Thoracic aorta (tissue), 2 donors: ENCODE measurements at places on chromosomes 2 and 18.

DNA sequence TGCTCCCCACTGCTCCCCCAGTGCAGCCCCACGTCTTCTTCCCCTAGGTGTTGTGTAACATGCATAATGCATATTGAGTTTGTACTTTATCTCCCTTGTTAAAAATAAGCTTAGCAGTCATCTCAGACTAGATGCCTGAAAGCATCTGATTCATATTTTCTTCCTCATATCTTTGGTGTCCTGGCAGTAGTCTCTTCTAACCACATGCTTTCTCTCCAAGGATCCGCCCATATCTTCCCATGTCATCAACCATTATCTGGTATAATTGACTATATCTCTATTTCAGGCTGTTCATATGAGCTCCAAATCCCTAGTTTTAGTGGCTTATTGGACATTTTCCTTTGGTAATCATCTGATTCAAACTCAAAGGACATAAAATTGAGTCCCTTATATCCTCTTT lies 426.3 kb downstream of the LRP1B start:
- no peak for DNase-seq

DNA sequence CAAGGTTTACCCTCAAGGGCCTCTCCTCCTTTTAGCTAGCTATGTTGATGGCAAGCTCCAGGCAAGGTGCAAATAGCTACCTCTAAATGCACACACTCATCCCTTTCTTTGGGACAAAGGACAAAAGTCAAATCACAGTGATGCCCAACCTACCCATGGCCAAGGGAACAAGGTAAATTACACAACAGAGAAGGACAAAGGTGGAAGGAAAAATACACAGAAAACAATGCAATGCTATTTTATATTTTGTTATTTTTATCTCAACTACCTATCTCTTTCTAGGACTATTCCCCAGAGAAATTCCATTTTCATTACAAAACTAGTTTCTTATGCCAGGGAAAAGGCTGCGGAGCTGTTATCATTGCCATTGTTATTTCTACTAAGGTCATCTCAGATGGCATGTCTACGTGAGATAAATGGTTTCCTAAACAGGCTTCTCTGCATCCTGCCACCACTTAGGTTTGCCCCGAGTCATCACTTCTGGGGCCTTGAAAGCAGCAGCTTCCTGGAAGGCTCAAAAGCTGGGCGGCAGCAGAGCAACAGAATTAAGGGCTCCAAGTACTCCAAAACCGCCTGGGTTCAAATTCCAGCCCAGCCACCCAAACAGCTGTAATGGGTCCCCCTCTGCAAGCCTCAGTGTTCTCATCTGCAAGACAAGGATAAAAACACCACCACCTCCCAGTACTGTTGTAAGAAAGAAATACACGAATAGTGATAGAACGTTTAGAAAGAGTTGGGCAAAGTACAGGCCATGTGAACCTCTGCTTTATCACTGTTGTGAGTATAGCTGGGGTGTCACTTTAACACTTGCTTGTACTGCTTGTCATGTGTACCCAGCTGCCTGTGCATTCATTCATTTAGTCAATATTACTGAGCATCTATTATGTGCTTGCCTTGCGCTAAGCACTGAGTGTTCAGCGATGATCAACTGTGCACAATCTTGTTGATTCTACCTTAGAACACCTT lies 20.9 kb downstream of the BCL2 start:
- DNase-seq: no peak

- DNase-seq: no peak
Observed at GRCh38 chr2:229431327-229431954, 160.4 kb upstream of the PID1 start.

GRCh38 chr18:13265911-13266217 lies 47.3 kb downstream of the LDLRAD4 start:
- DNase-seq: no peak

GRCh38 chr2:72414137-72414760 lies 266.6 kb upstream of the CYP26B1 start:
- no peak for DNase-seq

- DNase-seq: no peak
Observed at GRCh38 chr18:3007491-3007890, 5.5 kb downstream of the LPIN2 start.

DNA sequence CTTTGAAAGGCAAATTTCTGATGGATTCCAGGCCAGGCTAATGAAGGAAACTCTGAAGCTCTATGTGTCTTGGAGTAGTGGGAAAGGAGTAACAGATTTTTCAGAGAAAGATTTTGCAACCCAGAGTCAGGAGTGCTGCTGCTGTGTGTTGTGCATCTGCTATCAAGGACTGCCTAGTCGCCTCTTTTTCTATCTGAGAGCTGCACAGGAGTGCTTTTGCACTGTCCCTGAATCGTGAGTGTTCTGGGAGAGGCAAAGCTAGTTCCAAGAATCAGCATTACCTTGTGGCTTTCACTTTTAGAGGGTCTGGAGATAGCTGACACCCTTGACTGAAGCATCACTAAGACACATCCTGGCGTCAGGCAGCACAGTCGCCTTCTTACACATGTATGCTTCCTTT lies 336.4 kb downstream of the PARD3B start:
- no peak for DNase-seq

DNA sequence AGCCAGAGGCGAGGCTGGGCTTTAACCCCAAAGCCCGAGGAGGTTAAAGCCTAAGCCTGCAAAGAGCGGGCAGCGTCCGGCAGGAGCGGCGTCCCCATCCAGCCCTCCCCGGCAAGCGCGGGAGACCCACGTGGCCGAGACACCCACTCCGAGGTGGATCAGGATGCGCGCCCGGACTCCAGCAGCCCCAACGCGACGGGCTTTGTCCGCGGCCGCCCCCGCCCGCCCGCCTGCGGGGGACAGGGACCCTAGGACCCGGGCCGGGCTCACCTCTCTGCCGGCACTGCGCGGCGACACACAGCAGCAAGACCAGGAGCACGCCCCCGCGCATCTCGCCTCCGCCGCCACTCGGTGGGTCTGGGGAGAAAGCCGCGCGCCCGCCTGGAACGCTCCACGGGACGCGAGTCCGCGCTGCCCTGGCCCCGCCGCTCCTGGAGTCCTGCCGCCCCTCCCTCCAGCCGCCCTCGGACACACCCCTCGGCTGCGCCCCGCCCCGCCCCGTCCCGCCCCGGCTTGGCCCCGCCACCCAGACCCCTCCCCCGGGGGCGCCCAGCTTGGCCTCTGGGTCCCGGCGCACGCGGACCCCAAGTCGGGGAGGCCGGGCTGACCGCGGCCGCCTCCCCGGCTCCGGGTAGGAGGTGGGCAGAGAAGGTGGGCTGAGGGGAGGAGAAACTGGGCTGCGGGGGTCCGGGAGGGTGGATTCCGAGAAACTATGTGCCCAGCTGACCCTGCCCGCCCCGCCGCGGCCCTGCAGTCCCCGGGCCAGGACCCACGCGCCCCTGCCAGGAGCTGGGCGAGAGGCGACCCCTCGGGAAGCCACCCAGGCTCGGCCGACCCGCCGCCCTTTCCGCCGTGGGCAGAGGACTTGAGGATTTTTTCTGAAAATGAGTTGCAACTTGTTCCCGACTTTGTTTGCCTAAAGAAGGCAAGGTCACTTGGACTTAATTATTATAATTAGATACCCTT lies at the start of gene LAMA1:
TSS of gene LAMA1 (minus strand) at position 408 of the 966 bp plus-strand sequence. CDS start at position 331, 77 bp downstream.
- no peak for DNase-seq

GRCh38 chr2:224658780-224659405 lies 57.3 kb downstream of the CCDC195 start:
- no peak for DNase-seq

- no peak for DNase-seq
Observed at GRCh38 chr2:162153608-162154224, 1.7 kb upstream of the GCG start.

GRCh38 chr2:217478831-217479455 lies 523.9 kb downstream of the TNS1 start:
- DNase-seq: no peak
